CD4-positive, alpha-beta T cell treated with Interferon gamma for 1 hour (primary cell): ENCODE measurements at places on chromosomes 1 and 21.

DNA sequence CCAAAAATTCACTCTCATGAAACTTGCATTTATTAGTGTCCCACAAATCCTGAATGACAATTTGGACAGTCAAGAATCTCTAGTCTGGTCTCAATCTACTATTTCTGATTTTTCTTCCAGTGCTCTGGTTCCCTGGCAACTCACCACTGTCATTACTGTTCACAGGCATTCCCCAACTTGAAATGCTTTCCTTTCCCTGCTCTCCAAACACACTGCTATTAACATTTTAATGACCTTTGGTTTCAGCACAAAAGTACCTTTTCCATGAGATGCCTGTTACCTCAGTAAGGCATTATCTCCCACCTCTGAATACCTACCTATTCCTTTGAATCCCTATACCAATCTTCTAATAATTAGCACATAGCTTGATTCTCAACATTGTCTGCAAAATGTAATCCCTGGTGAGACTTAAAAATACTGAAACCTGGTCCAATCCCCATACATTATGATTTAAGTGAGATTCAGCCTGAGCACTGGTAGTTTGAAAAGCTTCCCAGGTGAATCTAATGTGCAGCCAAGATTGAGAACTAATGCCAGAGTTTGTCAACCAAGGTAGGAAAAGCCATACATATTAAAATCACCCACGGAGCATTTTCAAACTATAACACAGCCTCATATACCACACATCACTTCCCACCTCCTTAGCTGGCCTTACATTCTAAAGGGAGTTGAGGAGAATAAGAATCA is 11.7 kb upstream of the ANGPTL3 start:
- DNase-seq = no peak

DNA sequence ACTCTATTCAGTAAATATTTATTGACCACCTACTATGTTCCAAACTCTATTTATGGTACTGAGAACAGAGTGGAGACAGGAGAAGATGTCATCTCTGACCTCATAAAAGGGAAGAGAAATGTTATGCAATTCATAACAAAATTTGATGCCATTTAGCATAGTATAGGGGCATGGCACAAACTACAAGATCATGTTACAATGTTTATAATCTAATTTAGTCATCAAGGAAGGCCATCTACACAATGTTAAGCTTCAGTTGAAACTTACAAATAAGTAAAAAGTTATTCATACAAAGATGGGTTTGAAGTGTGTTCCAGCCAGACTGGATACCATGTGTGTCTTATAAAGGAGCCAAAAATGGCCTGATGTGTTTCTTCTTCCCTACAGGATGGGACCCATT is 146.8 kb upstream of the CHRM3 start:
- DNase-seq = no peak

- no peak for DNase-seq
Observed at GRCh38 chr1:86436041-86436440, 12.1 kb downstream of the CLCA2 start.

- DNase-seq = no peak
Observed at GRCh38 chr1:175221557-175222175, 29.1 kb upstream of the KIAA0040 start.

DNA sequence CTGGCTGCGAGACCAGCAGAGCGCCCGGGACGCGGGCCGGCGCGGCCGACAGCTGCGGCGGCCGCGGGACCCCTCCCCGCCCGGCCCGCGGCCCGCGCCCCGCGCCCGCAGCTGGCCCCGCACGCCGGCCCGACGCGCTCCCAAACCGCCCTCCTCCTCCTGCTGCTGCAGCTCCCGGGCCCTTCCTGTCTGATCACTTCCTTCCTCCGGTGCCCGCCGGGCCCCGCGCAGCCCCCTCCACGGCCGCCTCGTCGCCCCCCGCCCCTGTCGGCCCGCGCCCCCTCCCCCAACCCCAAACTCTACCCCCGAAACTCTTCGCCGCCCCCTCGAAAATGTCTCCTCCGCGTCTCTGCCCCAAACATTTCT is 594 bp downstream of the LUZP1 start:
- DNase-seq = peak; percentile 14

DNA sequence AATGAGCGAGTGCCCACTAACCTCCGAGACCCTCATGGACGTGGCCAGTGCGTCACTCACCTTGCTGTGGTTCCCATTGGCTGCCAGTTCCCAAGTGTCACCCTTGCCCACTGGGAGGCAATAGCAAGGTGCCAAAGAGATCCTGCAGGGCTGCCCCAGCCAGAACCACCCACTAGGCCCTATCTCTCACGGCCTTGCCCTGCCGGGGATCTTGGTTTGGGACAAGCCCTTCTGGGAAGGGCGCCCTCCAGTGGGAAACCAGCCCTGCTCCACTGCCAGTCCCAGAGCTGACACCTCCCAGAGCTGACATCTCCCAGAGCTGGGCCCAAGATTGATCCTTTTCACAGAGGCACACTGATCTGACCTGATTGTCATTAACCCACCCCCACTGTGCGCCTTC is 2.1 kb upstream of the SELENON start:
- DNase-seq = no peak

DNA sequence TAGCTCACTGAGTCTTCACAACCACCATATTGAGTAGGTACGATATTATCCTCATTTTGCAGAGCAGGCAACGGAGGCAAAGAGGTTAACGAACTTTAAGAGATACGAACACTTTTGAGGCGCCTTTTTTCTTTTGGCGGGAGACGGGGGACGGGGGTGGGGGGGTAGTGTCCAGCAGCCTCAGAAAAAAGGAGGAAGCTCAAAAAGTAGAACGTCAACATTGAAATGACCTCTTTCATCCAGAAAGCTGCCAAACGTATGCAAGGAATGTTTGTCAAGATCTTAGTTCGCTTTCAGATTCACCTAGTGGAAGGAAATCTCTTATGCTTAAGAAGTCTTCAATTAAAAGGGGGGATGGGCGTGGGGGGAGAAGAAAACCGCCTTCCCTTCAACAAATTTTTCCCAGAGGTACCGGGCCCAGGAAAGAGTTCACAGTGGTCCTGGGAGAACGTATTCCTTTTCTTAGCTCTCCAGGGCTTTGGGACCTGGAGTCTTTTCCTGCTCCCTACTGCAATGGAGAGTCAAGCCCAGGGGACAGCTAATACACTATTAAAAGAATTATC is 1.1 kb upstream of the PCAT6 start:
- no peak for DNase-seq

DNA sequence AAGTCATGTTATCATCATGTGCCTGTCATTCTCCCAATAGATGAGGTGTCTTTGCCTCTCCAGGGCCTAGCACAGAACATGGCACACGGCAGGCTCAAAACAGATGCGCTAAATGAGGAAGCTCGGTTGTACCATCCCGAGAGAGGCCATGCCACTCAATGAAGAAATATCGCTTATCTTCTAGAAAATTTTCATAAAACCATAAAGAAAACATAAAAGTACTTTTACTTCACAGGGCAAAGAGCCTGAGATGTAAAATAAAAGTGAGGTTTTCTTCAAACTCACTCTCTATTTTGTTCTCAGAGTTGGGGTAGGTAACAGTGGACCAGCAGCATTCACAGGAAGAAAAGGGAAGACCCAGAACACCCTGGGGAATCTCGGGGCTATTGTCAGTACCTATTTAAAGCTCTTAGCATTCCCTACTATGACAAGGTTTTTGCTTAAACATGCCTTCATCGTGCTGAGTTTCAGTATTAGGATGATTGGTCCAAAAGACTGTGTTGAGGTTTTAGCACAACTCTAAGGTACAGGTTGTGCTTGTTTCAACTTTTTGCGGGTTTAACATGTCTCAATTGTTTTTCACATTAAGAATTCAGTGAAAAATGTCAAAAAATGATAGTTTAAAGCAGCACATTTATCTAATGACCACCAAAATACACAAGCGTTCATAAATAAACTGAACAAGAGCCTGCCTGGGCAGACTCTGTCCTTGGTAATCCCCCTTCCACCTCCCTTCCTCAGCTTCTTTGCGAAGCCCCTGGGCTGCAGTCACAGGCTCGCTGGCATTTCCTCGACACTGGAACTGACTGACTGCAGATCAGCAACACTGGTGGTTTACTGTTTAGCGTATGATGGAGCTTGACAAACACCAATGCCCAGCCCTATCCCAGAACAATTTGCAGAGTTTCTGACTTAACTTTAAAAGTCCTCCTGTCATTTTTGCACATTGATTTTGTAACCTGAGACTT is 55.6 kb downstream of the COQ8A start:
- no peak for DNase-seq

DNA sequence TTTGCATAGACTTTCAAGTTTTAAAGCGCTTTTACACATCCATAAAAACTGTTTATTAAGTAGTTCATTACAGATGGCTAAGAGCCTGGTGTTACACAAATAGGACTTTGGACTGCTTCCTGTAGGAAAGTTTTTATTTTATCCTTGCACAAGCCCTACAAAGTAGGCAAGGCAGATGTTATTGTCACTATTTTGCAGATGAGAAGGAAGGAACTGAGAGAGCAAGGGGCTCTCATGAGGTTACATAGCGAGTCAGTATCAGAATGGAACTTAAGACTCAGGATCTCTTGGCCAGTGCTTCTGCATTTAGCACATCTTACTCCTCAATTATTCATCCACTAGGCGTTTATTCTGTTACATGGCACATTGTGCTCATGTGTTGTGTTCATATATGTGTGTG is 2.6 kb upstream of the MAPKAPK2 start:
- DNase-seq = no peak
